ENCODE measurements at places on chromosomes 13 and 19.

GRCh38 chr13:64704121-64704649 is 2526.0 kb downstream of the PCDH9 start:
- no peak for DNase-seq

- DNase-seq = no peak
Observed at GRCh38 chr19:2488942-2489731, 13.2 kb downstream of the GADD45B start.

DNA sequence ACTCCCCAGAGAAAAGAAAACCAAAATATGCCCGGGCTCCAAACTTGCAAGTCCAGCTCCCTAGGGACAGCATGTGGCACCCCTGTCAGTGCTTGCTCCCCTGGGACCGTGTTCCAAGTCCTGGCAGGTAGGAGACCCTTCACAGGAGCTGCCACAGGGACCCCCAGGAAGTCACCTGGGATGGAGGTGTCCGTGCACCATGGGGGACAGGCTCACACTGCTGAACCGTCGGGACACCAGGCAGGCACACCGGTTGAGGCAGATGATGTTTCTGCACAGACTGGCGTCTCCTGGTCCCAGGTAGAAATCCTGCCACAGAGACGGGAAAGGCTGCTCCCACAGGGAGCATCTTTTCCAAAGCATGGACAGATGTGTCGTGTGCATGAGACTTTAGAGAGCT is 11.7 kb upstream of the PROZ start:
- DNase-seq = no peak

DNA sequence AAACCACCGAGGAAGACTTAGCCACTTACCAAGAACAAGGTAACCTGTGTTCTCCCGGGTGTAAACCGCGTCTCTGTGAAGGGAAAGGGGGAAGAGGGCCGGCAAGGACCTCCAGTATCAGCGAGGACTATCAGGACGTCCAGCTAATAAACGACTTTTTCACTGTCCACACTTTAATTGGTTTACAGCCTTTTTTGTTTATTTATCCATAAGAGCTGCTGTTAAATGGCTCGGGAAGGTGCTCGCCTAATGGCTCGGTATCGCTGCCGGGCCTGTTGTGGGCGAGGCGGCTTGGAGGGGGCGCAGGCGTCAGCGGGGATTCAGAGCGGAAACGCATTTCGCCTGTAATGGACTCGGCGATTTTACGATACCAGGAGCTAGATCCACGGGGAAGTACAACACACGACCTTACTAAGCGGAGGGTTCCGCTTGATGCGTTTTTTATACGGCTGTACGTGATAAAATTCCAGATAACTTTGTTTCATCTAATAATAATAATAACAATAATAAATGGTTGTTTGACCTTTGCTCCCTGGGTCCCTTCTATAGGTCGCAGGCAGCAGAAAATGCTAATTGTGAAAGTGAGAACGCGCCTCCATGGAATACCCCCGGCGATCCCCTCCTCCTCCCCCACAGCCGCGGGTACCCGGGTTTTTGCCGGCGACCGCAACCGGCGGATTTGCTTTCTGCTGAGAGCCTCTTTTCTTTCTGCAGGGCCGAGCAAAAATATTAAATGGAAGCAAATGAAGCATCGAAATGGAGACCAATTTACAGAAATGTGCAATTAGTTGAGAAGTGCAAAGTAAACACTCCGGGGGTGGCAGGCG is 2.5 kb upstream of the PDX1 start:
- DNase-seq = no peak

DNA sequence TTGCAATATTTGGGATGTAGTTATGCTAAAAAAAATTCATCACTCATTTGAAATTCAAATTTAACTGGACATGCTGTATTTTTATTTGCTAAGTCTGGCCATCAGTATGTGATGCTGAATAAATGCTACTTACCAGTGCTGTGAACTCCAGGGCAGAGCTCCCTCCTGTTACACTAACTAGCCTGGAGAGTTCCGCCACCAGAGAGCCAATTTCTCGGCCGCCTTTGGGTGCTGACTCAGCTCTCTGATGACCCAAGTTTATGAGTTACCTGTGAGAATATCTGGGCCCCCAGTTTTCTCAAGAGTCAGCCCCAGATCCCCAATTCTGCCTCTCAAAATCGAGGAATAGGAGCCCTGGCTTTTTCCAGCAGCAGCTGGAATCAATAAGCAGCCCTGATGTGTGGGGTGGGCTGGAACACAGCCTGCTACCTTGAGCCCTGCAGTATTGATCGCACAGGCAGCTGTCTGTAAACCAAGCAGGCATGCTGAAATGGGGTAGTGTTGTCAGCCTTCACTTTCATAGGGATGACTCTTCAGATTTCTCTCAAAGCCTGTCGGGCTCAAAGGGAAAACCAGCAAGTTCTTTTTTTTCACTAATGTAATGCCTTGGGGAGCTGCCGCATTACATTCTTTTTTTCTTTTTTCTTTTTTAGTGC is 113.7 kb downstream of the DNAJC15 start:
- DNase-seq = no peak

DNA sequence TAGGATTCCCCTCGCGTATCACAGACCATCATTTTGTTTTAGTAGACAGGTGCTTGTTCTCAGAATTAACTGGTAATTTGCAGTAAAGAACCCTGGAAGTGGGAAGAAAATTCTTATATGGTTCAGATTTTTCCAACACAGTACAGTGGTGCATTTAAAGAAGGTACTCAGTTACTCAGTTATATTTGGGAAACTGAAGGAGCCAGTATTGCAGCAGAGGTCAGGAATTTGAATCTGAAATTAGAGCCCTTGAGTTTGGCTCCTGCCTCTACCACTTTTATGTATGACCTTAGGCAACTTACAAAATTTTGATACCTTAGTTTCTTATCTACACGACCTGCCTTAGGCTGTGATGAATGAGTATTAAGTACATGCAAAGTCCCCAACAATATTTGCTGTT is 19.7 kb downstream of the METTL21C start:
- no peak for DNase-seq

DNA sequence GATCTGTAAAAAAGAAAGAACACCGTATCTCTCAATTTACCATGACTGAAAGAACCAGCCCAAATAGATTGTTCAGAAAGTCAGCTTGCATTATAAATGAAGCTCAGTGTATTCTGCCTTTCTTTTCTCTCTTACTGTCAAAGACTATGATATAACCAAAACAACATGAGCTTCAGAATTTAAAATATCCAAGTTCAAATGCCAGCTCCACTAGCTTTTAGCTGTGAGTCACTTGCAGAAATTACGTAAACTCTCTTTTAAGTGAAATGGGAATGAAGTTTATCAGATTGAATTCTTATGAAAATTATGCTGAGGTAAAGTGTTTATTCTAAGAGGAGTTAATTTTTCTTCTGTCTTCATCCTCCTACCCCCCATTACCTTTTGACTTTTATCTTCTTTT is 20.0 kb upstream of the POSTN start:
- peak; percentile 65 for DNase-seq

- no peak for DNase-seq
Observed at GRCh38 chr19:23309926-23310325, 59.7 kb upstream of the ZNF724 start.

DNA sequence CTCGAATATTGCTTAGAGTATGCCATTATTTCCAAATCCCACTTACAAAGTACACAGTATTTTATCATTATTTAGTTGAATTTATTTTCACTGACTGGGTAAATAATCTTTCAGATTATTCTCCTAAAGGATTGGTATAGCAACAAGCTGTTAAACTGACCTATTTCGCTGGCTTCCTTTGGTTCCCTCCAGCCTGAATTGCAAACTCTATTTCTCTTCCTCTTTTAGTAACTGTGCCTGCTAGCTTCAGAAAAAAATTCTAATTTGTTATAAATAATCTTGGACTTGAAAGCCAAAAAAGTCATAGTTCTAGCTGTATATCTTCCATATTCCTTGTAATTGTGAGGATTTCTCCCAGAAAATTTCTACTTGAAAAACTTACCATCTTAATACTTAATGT is 15.0 kb upstream of the CCNA1 start:
- DNase-seq = no peak

- no peak for DNase-seq
Observed at GRCh38 chr19:5336195-5336965, 4.2 kb downstream of the PTPRS start.

DNA sequence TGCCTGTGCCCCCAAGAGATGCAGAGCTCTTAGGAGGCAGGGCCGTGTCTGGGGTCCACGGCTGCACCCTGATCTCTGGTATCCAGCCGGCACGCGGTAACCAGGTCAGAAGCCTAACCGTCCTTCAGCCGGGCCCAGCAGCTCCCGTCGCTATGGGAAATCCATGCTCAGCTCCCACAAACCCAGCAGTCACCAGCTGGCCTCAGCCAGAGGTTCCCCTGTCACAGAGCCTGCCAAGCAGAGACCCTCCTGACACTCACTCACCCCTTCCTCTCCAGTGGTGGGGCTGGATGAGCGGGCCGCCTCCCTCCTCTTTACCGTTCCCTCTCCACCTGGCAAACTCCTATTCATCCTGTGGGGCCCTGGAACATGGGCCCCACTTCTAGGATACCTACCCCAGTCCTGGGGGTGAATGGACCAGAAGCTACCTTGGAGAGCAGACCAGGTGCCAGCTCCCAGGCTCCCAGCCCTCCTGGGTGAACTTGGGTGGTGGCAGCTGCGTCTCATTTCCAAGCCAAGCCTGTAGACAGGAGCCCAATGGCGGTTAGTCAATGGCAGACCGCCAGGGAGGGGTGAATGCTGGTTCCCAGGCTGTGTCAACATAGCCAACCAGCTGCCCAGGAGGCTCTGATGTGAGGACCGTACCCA is 21.4 kb upstream of the TCF3 start:
- no peak for DNase-seq

- no peak for DNase-seq
Observed at GRCh38 chr13:52006523-52007245, 4.6 kb downstream of the ATP7B start.

- DNase-seq = no peak
Observed at GRCh38 chr19:54608792-54609191, 15.4 kb downstream of the LILRA1 start.

DNA sequence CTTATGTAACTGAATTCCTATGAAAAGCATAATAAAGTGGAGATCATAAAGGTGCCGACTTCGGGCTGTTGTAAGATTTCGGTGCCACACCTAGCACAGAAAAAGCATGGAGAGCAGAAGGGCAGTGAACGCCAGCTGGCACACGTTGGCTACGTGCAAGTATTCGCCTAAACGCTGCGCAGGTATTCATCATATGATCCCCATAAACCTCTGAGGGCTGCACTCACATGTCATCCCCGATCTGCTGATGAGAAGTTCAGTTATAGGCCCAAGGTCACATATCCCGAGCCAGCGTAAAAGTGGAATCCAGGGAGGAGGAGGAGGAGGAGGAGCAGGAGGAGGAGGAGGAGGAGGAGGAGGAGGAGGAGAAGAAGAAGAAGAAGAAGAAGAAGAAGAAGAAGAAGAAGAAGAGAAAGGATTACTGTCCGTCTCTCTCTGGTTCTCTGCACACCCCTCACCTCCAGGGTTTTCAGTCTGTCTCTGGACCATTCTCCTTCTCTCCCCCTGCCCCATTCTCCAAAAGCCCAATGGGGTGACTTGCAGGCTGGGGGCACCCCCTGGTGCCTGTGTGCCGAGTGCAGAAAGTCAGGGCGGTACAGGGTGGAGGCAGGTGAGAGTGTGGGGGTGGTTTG is 18.6 kb upstream of the CYP2S1 start:
- DNase-seq = no peak

- peak; percentile 48 for DNase-seq
Observed at GRCh38 chr13:98252931-98253470, 75.9 kb upstream of the RNF113B start.

DNA sequence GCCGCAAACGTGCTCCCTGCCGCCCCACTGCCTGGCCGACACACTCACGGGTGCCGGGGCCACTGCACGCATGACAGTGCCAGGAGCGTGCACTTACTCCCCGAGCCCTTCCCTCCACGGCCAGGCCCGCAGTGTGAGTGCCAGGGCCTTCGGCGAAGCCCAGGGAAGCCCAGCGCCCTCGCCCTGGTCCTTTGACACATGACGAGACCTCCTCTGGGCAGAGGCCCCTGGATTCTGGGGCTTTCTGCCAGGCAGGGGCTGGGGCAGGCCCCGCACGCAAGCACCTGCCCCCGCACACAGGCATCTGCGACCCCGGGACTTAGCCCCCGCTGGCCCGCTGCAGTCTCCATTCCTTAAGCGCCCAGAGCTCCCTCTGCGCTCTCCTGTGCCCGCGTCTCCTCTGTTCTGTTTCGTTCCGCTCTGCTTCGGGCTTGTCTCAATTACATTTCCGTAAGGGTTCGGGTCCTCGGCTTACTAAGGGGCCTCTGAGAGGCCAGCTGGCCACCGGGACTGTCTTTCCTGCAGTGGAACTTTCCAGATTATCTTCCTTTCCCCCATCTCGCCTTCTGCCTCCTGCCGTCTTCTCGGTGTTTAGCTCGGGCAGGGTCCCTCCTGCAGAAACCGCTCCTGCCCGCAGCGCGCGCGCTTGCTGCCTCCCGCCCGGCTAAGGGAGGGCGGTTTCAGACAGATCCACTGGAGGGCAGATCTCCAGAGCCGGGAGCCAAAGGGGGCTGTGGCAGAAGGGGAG is 98.8 kb downstream of the ING1 start:
- no peak for DNase-seq

GRCh38 chr19:45499196-45500180 is 1.2 kb downstream of the PPM1N start:
- no peak for DNase-seq

DNA sequence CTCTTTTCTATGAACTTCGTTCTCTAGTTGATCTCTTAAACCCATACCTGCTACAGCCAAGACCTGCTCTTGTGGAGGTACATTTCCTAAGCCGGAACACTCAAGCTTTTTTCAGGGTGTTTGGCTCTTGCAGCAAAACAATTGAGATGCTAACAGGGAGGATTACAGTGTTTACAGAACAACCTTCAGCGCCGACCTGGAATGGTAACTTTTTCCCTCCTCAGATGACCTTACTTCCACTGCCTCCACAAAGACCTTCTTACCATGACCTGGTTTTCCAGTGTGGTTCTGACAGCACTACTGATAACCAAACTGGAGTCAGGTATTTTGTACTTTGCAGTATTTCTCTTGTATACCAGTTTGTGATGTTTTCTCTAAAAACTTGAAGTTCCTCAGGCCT is 506 bp downstream of the KCNRG start:
- DNase-seq = no peak

GRCh38 chr19:8083141-8083540 is 30.6 kb downstream of the CCL25 start:
- no peak for DNase-seq

- no peak for DNase-seq
Observed at GRCh38 chr13:29830000-29830399, 20.4 kb downstream of the UBL3 start.
